Hypothalamus (tissue), 51 donors: ENCODE measurements at places on chromosomes 5 and 9.

DNA sequence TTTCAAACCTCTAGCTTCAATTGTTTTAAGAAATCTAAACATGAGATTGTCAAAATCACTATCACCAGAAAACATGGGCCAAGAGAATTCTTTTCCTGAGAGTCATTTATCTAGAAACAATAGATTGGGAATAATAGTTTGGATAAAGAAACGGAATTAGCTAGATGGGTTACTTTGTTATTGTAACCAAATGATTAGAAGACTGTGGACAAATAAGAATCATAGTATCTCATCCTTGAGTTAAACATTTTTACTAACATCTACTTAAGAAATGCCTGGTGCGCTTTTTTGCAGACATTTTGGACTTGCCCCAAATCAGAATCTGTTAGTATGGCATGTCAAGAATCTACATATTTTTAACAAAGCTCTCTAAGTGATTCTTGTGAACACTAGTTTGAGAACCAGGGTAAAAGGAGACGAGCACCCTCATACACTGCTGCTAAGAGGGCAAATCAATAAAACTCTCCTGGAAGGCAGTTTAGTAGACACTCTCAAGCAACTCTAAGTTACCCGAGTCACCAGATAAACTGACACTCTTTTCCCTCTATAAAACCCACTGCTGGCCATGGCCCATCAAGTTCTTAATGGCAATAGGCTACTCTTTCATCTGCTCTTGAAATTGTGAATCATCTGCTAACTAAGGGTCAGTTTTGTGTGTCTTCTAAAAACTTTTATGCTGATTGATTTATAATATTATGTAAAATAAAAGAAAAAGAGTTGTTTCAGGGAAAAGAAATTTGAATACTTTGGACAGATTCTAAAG lies 39.1 kb downstream of the TPD52L3 start:
- DNase-seq, result no peak

- no peak for DNase-seq
These were observed 192.3 kb downstream of the DTWD2 start for GRCh38 chr5:118796081-118796480.

- no peak for DNase-seq
These were observed 14.4 kb downstream of the PDE6A start for GRCh38 chr5:149930043-149930748.

DNA sequence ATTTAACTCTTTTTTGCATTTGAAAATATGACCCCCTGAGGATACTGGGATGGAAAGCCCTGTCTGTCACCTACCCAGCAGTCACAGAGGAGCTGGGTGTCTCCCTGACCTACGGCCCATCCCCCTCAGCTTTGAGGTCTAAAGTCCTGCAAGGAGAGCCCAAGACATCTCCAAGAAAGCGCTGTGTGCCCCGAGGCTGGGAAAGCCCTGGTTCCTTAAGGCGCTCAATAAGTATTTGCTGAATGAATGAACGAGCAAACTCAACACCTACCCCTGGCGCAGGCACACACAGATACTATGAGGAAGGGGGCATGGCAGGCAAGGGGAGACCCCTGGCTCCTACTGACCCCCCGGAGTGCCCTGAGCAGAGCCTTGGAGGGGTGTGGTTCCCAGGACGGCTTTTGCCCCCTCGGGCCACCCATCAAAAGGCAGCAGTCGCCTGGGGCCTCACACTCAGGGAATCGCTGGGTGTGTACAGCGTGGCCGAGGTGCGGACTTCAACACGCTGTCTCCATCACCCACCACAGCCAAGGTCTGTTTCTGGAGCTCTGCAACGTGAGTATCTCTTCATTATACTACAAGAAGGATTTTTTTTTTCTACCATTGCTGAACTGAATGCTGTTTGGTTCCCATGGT lies 211.6 kb downstream of the ERCC6L2 start:
- no peak for DNase-seq

GRCh38 chr9:75002422-75003023 lies 25.6 kb downstream of the CARNMT1 start:
- DNase-seq, result no peak

GRCh38 chr9:19180991-19181390 lies 49.5 kb upstream of the DENND4C start:
- no peak for DNase-seq

DNA sequence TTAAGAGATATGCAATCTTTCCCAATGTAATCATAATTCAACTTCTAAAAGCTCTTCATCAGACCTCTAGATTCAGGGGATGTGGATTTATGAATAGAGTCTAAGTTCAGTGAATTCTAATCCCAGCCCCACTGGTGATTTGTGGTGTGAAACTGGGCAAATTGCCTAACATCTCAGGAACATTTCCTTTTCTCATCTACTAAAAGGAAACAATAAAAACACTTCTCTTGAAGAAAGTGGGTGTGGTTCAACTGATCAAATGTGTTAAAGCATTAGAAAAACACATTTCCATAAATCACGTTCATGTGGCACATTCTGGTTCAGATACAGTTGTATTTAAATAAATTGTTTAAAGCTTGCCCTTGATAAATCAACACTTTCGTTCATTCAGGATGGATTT lies 631.7 kb upstream of the CDH6 start:
- no peak for DNase-seq

DNA sequence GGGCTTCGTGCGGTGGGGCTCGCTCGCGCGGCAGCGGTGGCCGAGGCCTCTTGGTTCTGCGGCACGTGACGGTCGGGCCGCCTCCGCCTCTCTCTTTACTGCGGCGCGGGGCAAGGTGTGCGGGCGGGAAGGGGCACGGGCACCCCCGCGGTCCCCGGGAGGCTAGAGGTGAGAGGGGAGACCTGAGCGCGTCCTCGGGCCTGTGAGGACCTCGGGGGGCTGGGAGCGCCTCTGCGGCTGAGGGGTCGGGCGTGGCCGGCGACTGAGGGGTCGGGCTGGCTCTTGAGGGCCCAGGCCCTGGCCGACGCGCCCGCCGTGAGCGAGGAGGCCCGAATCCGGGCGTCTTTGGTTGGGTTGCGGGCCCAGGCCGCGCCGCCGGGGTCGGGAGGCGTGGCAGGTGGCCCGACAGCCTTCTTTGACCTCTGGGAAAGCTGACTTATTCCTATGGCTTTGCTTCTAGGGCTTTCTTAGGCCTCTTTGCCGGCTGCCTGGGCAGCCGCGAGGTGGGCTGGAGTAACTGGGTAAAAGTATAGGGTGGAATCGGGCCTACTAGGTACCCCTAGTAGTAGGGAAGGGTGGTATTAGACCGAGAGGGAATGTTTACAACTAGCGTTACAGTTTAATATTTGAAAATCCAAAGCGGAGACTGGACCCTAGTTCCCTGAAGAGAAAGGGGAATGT lies at the start of gene CANX:
Gene CANX, plus strand, starts transcription at position 33 of the 681 bp plus-strand sequence. CDS start 6,715 bp downstream, outside the sequence.
- no peak for DNase-seq

DNA sequence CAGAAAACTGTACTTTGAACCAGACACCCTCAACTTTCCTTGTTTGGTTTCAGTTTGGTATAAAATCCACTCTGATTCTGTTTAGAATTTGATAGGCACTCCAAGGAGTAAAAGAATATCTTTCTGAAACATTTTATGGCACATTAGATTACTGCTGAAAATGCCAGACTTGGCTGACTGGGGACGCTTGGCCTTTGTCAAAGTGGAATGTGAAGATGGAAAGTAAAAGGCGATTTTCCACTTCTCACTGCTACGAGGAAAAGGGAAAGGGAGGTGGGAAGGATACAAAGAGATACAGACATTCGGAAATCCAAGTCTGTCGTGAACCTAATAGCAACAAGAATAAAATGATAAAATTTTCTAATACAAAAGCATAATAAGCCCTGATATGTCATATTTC lies 203.9 kb downstream of the DMRT2 start:
- DNase-seq, result no peak
